Suppressor macrophage (primary cell): ENCODE measurements at places on chromosomes 2 and 18.

DNA sequence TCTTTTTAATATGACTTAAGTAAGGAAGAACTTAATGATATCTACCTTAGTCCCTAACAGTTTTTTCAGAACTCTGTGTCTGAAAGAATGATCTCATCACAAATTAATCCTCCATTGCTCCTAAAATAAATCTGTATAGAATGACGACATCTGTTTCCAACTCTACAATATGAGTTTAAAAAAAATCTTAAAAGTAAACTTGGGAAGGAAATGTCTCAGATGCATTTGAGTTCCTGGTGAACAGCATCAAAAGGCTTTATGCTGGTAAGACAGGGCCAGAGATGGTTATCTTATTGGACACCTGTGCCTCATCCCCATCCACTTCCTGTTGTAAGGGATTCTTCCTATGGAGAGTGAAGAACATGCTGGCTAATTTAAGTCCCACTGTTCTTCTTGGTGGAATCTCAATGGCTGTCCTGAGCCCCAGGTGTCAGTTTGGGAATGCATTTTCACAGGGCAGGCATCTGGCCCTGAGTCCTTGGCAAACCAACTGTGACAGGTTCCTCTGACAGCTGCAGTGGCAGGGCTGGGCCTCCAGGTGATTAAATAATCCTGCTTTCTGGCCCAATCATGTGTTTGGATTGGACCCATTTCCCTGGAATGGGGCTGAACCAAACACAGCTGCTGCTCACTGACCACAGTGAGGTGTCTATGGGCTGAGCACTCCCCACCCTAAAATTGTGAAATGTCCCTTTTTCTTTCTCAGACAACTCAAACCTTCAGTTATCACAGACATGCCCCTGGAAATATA is 12.9 kb upstream of the NCKAP5 start:
- DNase-seq: no peak

DNA sequence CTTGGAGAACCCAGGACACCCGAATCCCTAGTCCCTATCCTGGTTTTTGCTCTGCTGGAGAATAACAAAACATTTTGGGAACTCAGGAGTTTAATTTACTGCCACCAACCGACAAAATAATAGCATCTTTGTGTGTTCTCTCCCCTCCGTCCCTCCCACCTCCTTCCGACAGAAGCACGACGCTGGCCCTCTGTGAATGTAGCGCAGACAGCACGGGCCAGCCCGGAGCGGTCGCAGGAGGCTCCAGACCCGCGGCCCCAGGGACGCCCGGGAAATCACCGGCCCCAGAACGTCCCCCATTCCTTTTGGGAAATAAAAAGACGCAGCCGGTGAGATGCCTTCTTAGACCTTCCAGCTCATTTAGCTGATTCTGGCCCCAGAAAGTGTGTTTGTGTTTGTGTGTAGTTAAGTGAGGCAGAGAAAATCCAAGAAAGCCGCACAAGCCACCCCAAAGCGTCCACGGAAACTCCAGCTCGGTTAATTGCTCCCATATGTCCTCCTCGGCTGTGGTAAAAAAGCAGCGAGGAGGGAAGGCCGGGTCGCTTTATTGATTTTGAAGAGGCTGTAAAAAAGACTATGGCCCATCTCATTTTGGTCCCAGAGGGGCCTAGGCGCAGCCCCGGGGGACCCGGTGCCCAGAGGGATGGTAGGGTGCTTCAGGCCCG is 577 bp upstream of the TANC1 start:
- peak; percentile 13 for DNase-seq

- peak; percentile 85 for DNase-seq
These were observed 10.3 kb downstream of the KHK start for GRCh38 chr2:27096748-27097297.

DNA sequence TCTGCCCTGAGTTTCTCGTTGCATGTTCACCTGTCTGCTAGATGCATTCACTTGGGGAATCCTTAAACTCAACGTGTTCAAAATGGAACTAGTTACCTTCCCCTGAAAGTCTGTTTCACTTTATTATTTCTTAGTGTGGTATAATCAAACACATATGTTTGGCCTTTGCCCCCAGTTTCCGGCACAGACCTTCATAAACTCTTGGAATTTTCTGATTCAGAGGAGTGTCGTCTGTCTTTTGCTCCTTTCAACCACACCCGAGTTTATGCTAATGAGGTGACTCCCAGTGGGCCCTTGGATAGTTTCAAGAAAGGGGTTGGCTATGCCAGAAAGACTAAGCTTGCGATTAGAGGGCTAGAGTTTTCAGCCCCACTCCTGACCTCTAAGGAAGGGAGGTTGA is 198.9 kb downstream of the CDCA7 start:
- DNase-seq: no peak

- no peak for DNase-seq
These were observed 16.3 kb upstream of the TET3 start for GRCh38 chr2:73968357-73968937.

- DNase-seq: no peak
These were observed 875 bp downstream of the C18orf63 start for GRCh38 chr18:74316257-74317170.

- no peak for DNase-seq
These were observed 57.9 kb upstream of the ARHGAP15 start for GRCh38 chr2:143071185-143071876.

GRCh38 chr2:83823229-83823628 is 635.9 kb downstream of the SUCLG1 start:
- no peak for DNase-seq

DNA sequence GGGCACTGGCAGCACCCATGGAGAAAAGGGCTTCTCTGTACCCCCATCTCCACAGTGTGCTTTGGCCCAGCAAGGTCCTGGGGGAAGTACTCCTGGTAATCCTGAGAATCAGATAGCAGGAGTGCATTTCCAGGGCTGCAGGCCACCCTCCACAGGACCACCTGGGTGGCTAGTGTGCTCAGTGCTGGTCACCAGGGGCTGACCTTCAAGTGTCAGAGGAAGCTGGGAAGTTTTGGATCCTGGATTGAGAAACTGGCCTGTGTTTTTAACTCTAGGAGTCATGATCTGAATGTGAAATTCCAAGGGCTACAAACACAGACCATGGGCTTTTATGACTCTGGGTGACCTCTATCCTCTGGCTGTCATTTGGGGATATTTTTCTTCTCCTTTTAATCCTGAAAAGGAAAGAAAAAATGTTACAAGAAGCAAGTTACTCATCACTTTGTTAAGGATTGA is 9.3 kb downstream of the RHOB start:
- no peak for DNase-seq

DNA sequence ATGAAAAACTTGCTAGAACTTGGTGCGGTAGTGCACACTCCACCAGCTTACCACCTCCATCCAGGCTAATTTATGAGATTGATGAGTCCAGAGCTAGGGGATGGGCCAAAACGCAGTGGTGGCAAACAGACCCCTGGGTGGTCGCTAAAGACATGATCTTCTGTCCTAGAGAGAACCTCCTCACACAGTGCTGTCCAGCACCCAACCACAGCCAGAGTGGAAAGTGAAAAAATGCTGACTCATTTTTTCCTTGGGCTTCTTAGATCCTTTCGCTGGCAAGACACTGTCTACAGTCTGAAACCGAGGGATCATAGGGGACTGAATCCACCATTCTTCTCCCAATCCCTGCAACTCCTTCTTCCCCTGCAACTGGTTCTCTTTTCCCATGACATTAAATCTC is 4.1 kb downstream of the ANTXR1 start:
- no peak for DNase-seq

GRCh38 chr2:187627153-187627552 is 72.9 kb upstream of the TFPI start:
- no peak for DNase-seq

- no peak for DNase-seq
These were observed 210.9 kb downstream of the GBX2 start for GRCh38 chr2:235957251-235957650.

DNA sequence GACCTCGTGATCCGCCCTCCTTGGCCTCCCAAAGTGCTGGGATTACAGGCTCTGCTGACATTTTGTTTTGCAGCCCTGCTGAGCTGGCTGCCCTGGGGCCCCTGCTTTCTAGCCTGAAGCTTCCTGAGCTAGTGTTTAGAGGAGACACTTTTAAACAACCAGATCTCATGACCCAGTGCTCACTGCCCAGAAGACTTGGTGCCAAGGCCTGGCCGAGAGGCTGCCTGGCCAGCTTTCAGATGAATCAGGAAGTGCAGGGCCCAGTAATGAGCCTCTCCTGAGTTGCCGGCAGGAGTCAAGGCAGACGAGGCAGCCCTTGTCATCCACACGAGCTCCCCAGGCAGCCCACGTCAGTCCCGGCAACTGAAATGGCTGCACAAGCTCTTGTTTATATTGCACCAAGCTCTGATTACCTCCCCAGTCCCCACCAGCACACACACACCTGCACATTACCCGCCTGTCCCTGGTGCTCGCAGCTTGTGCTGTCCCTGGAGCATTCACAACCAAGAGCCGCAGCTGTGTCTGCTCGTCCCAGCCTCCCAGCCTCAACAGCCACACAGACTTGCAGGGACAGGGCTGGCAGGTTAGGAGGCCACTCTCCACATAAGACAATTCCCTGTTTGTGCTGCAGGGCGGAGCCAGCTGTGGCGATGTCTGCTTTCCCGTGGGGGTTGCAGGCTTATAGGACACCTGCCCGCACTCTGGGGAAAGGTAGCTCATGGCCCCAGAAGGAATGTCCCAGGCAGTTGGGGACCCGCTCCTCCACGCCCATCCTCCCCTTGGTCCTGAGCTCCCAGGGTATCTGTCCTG is 331.2 kb upstream of the MYT1L start:
- DNase-seq: no peak

DNA sequence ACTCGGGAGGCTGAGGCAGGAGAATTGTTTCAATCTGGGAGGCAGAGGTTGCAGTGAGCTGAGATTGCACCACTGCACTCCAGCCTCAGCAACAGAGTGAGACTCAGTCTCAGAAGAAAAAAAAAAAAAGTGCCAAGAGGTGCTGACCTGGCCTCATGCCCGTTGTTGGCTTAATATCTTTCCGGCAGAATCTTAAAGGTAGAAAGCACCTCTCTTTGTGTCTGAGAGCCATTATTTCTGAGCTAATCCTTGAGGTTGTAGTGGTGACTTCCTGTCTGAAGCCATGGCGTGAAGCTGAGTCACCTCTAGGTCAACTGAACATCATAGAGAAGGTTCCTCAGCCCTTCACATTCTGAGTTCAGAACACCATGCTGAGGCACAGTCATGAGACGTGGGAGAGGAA is 60.4 kb downstream of the WDSUB1 start:
- peak; percentile 83 for DNase-seq

DNA sequence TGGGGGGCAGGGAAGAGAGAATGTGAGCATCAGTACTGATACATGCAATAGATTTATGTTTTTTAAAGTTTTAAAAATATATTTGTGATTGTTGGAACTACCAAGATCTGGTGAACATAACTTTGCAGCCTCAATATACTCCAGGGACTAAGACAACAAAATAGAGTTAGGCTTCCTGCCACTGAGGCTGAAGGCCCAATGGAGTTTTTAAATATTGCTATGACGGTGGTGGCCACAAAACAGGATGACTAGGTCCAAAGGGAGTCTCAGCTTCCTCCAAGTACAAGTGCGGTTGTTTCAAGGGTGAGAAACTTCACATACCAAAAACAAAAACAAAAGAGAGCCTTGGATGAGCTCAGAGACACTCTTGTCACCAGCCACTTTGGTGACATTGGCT is 72.9 kb downstream of the CCBE1 start:
- DNase-seq: no peak

DNA sequence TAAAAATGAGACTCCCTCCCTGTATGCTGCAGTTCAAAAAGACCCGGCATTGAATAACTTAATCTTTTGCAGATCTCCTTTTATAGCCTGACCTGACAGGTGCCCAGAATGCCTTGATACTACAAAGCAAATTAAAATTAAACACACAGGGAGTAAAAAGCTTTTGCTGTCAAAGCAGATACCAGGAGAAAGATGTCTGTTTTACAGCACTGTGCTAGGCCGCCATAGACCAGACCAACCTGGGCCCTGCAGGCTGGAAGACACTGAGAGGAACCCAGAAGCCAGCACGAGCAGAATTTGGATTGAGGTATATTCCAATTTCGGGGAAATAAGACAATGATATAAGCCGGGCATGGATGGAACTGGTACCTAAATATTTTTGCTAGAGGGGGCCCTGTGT is 602.8 kb upstream of the SOX11 start:
- DNase-seq: no peak

DNA sequence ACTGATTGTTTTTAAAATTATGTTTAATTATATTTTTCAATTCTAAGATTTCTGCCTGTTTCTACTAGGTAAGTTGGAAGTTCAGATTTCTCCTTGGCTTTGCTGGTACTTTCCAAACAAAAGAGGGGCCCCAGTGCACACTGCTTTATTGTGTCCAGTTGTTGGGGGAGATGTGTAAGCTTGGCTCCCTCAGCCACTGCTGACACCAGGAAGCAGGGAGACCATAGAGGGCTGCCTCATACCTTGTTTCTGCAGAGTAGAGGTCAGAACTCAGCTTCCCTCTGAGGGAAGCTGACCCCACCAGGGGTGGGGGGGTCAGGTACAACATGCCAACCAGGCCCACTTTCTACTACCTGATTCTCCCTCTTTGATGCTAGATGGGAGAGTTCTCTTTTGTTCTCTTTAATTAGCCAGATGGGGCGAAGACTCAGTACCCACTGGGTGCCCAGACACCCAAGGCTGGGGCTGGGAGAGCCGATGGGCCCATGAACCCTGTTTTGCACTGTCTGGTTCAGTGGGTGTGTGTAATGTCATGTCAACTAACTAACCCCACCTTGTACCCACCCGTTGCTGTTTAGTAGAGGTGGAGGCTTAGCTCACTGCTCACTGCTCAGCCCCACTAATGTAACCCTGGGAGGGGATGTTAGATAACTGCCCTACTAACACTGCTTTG is 14.7 kb downstream of the BCL2L11 start:
- no peak for DNase-seq

GRCh38 chr18:70260683-70261082 is 28.2 kb upstream of the SOCS6 start:
- no peak for DNase-seq

GRCh38 chr18:35775887-35776286 is 194.3 kb downstream of the GALNT1 start:
- no peak for DNase-seq

DNA sequence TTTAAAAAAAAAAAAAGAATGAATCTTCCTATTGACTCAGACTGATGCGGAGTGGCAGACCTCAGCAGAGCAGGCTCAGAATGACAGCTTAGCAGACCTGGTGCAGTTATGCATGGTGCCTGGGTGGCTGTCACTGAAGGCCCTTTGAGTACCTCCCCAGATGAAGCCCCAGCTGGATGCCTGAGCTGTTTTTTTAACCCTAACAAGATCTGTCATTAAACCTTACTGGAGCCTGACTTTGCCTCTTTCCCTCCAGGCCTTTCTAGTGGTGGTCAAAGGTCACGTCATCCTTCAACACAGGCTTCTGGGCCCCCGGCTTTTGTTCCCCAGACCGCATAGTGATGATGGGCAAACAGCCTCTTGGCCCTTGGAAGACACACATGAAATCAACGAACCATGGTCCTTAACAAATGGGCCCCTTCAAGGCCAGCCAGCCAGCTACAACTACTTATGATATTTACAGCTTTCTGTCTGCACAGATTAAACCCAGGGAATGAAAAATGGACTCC is 138.3 kb upstream of the CYP1B1 start:
- no peak for DNase-seq
